Thyroid gland (tissue), 4 donors: ENCODE measurements at places on chromosomes 16 and 17.

DNA sequence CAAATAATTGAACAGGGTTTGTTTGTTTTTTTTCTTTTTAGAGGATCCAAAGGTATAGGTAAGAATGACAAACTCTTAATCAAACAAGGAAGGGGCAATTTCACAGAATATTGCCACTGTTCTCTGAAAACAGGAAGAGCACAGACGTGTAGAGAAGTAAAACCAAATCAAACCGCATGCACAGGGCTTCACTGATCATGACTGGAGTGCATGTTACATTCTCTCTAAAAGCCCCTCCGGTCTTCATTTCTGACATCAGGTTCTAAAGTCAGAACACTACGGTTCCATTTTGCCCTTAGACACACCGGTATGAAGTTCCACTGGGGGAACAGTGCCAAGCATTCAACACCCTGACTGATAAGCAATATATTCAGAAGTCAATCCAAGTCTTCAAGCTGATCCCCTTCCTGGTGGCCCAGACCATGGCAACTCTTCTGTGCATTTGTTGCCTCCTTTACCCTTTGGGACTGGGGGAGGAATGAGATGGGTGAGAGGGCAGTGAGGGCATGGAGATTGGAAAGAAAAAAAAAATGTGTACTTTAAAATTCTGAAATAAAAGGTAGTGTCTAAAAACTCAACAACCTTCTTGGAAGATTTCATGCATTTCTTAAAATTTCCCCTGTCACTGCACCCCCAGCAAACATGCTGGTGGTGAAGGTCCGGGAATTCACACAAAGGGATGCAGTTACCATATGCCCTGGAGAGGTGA is 1.4 kb downstream of the MMD start:
- DNase-seq = no peak

- DNase-seq = peak; percentile 73
Observed at GRCh38 chr17:35969558-35970380, 11.5 kb downstream of the CCL16 start.

- no peak for DNase-seq
Observed at GRCh38 chr17:34616148-34616547, 36.8 kb downstream of the TMEM132E start.

- peak; percentile 57 for DNase-seq
Observed at GRCh38 chr16:57704011-57704904, 9.7 kb downstream of the DRC7 start.

DNA sequence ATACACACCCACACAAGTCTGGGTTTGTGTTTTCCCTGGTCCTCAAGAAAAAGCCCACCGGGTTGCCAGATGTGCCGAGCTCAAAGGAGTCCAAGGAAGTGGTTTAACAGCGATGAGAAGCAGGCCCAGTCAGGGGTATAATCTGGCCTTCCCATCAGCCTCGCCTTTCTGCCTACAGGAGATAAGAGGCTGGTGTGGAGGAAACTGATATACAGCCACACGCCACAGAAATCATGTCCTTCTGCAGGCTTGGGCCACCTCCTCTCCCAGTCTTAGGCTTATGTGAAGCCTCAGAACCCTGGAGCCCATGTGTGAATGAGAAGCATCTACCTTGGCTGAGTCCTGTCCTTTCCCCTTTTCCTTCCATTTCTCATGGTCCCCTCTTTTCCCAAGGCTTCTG is 43.6 kb upstream of the MMP2 start:
- DNase-seq = no peak

GRCh38 chr17:82106688-82107305 is 8.8 kb upstream of the FASN start:
- peak; percentile 70 for DNase-seq

- peak; percentile 79 for DNase-seq
Observed at GRCh38 chr16:9489835-9490467, 398.5 kb downstream of the HAPSTR1 start.

- DNase-seq = peak; percentile 51
Observed at GRCh38 chr16:27318392-27319256, 4.8 kb downstream of the IL4R start.

- DNase-seq = no peak
Observed at GRCh38 chr16:1791943-1792812, 1.3 kb downstream of the IGFALS start.

GRCh38 chr17:37086334-37086733 is 137.6 kb downstream of the AATF start:
- DNase-seq = peak; percentile 67

GRCh38 chr17:57211543-57211942 is 44.8 kb upstream of the MSI2 start:
- no peak for DNase-seq

DNA sequence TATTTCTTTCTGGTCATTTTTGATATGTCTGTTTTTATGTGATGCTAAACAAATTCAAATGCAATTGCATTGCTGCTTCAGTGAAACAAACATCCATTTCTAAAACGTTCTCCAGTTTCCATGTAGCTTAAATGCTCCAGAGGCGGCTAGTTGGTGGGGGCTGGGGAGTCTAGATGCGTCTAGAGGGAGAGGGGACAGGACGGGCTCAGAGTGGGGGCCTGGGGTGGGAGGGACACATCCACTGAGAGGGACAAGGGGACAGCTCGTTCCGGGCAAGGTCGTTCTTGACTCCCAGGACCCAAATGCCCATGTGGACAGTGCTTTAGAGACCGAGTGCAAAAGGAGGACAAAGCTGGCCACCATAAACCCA is 102.3 kb downstream of the FOXL1 start:
- DNase-seq = no peak

- no peak for DNase-seq
Observed at GRCh38 chr17:17147821-17148220, 58.3 kb downstream of the PLD6 start.

DNA sequence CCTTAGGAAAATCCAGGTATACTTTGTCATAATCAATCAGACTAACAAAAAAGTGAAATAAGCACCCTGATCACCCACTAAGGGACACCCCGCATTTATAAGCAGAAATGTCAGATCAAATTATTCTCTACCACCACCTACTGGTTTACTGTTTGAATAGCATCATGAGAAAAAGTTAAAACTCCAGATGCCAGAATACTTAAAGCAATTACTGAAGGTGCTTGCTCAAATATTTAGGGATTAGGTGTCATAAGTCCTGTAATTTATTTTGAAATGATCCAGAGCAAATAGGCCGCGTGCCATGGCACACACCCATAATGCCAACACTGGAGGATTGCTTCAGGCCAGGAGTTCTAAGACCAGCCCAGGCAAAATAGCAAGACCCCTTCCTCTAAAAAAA is 2.3 kb downstream of the TOP2A start:
- DNase-seq = no peak

- DNase-seq = no peak
Observed at GRCh38 chr16:79788949-79789348, 188.4 kb upstream of the MAF start.

- DNase-seq = peak; percentile 62
Observed at GRCh38 chr17:30921544-30922196, at the start of gene ADAP2. Gene ADAP2 (plus strand): TSS chr17:30921945. CDS start chr17:30922015, 70 bp downstream.

- DNase-seq = no peak
Observed at GRCh38 chr17:15284537-15284936, 19.4 kb upstream of the PMP22 start.

DNA sequence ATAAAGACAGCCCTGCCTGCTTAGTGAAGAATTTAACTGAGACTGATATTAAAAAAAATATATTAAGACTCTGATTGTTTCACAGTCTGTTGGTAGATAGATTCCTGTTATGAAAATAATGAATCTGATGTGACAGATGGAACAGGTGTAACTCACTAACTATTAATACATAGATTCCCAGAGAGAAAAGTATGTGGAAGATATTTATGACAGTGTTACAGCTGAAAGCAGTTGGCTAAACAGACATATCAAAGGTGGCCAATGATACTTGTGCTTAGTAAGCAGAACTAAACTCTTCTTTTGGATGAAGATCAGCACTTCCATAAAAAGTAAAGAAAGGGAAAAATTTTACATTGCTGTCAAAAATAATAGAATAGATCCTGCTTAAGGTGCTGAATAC is 598.2 kb upstream of the CA10 start:
- DNase-seq = no peak

GRCh38 chr16:82658796-82659195 is 32.0 kb downstream of the CDH13 start:
- DNase-seq = no peak

DNA sequence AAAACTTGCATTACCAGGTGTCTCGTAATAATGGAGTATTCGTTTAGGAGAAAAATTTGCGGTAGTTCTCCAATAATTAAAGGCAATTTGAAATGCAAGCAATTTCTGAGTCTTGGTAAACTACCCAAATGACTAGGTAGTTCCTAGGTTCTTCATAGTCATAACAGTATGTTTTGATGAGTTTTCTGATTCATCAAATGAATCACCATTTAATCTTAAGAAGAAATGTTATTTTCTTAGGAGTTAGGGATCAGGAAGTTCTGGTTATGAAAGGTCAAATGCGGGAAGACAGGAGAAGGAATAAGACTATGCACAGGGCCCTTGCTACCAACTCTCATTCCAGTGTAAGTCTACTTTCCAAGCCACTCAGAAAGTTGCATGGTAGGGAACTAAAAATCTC is 221.5 kb upstream of the SOX9 start:
- no peak for DNase-seq
